Naive thymus-derived CD4-positive, alpha-beta T cell (primary cell): ENCODE measurements at places on chromosomes 12 and 14. TPM values are rescaled to one million over a fixed set of nuclear protein-coding genes. Genes with fewer than 3 reads are reported as not detected.

DNA sequence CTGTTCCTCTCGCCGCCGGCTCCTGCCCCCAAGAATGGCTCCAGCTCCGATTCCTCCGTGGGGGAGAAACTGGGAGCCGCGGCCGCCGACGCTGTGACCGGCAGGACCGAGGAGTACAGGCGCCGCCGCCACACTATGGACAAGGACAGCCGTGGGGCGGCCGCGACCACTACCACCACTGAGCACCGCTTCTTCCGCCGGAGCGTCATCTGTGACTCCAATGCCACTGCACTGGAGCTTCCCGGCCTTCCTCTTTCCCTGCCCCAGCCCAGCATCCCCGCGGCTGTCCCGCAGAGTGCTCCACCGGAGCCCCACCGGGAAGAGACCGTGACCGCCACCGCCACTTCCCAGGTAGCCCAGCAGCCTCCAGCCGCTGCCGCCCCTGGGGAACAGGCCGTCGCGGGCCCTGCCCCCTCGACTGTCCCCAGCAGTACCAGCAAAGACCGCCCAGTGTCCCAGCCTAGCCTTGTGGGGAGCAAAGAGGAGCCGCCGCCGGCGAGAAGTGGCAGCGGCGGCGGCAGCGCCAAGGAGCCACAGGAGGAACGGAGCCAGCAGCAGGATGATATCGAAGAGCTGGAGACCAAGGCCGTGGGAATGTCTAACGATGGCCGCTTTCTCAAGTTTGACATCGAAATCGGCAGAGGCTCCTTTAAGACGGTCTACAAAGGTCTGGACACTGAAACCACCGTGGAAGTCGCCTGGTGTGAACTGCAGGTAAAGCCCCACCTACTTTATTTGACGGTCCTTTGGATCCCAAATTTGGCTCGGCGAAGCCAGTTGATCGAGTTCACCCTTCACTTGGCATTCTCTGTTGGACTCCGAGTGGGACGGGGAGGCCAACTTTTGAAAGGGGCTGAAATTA is 1.5 kb downstream of the WNK1 start:
- H3K27me3 ChIP-seq: no peaks in the 10 kb centered on the region
- peak overlapping the region; percentile 69 for H3K4me3 ChIP-seq
- DNase-seq: peak; percentile 61
- H3K27ac ChIP-seq: peak overlapping the region; percentile 98
- peaks cover 11% of the 10 kb centered on the region for H3K36me3 ChIP-seq

DNA sequence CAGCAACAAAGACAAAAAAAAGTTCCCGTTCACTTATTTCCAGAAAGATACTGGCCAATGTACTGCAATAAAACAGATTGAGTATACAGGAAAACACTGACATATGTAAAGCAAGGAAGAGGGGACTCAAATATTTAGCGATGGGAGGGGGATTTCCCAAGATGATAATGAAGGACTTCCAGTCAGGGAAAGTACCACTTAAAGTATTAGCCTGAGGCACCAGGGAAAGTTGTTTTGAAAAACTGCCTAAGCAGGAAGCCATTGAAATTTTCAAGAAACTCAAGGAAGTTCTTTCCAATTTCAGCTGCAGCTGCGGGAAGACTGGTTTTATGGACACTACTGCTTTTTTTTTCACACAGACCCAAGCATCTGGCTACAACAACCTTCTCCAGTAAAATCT is 1007.4 kb upstream of the NOVA1 start:
- H3K36me3 ChIP-seq: no peaks in the 10 kb centered on the region
- no peaks in the 10 kb centered on the region for H3K4me1 ChIP-seq
- no peak overlapping the region for H3K4me3 ChIP-seq
- H3K27ac ChIP-seq: no peak overlapping the region
- no peak for DNase-seq
- H3K27me3 ChIP-seq: no peaks in the 10 kb centered on the region

DNA sequence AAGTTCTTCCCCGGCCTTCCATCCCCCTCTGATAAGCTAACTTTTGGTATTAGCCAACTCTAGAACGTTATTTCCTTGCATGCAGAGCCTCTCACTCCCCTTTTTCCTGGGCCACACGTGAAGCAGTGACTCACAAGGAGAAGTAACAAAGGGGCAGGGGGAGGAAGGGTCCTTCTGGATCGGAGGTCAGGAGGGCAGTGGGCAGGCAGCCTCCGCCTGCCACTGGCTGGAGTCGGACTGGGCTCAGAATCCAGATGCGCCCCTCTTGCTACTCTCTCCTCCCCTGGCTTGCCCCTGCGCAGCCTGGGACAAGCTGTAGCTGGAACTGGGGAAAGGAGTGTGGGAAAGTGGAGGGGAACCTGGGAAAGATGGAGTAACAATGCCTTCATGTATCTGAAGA is 55.0 kb downstream of the TPCN1 start:
- H3K36me3 ChIP-seq: peaks cover 78% of the 10 kb centered on the region
- no peaks in the 10 kb centered on the region for H3K27me3 ChIP-seq
- no peak overlapping the region for H3K4me3 ChIP-seq

GRCh38 chr14:68947802-68948201 is 31.3 kb downstream of the ACTN1 start:
- DNase-seq: no peak
- no peak overlapping the region for H3K4me3 ChIP-seq
- H3K4me1 ChIP-seq: peaks cover 73% of the 10 kb centered on the region
- H3K27ac ChIP-seq: peak overlapping the region; percentile 46

GRCh38 chr12:113221997-113222729 is 899 bp downstream of the TPCN1 start:
- H3K4me3 ChIP-seq: peak overlapping the region; percentile 70
- peak; percentile 49 for DNase-seq
- peak overlapping the region; percentile 83 for H3K27ac ChIP-seq
- peaks cover 17% of the 10 kb centered on the region for H3K4me1 ChIP-seq
- H3K27me3 ChIP-seq: no peaks in the 10 kb centered on the region

- peaks cover 24% of the 10 kb centered on the region for H3K4me1 ChIP-seq
- DNase-seq: peak; percentile 76
- H3K4me3 ChIP-seq: peak overlapping the region; percentile 8
- no peaks in the 10 kb centered on the region for H3K27me3 ChIP-seq
- no peaks in the 10 kb centered on the region for H3K36me3 ChIP-seq
- H3K27ac ChIP-seq: peak overlapping the region; percentile 82
Measured at GRCh38 chr14:101707068-101707842, 54.3 kb upstream of the PPP2R5C start.

DNA sequence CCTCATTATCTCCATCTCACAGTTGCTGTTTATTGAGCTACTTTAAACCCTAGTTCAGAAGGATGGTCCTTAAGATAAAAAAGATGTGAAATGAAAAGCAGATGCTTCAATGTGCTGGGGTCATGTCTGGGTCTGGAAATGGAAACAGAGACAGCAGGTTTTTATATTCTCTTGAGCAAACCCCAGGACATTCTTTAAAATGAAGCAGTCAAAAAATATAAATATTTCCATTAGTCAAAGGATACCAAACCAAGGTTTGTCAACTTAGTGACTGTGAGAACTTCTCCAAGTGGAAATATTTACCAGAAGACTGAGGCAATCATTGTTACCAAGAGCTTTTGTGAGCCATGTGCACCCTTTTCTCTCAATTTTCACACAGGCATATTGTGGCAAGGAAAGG is 102.5 kb upstream of the DIO2 start:
- DNase-seq: no peak
- H3K27me3 ChIP-seq: no peaks in the 10 kb centered on the region
- H3K36me3 ChIP-seq: no peaks in the 10 kb centered on the region
- no peak overlapping the region for H3K4me3 ChIP-seq
- H3K4me1 ChIP-seq: no peaks in the 10 kb centered on the region

DNA sequence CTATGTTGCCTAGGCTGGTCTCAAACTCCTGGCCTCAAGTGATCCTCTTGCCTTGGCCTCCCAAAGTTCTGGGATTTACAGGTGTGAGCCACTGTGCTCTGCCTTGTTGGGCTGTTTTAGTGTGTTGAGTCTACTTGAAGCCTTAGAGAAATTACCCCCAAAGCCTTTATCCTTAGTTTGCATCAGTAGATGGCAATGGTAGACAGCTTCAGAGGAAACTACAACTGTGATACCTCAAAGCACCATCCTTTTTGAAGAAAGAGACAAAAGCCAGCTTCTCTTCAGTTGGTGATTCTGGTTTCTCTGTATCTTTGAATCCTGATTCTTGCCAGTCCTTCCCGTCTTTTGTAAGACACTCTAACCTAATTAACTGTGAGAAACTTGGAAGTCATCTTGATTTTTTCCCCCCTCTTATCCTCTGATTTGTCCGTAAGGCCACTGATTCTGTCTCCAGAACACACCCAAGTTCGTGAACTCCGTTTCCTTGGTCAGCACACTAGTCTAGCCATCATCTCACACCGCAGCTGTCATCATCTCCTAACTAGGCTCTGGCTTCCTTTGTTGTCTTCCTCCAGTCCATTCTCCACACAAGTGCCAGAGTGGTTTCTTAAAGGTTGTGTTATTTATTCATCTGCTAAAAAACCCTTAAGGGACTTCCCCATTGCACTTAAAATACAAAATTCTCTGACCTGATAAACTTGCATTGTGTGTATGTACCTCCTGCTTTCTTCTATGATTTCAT is 20.2 kb downstream of the ATP2A2 start:
- H3K36me3 ChIP-seq: no peaks in the 10 kb centered on the region
- peak overlapping the region; percentile 40 for H3K27ac ChIP-seq
- H3K4me3 ChIP-seq: no peak overlapping the region
- peaks cover 8% of the 10 kb centered on the region for H3K4me1 ChIP-seq
- no peaks in the 10 kb centered on the region for H3K27me3 ChIP-seq

- H3K4me1 ChIP-seq: no peaks in the 10 kb centered on the region
- no peak overlapping the region for H3K27ac ChIP-seq
- H3K36me3 ChIP-seq: no peaks in the 10 kb centered on the region
Measured at GRCh38 chr12:2384533-2385351, 332.0 kb downstream of the CACNA1C start.

DNA sequence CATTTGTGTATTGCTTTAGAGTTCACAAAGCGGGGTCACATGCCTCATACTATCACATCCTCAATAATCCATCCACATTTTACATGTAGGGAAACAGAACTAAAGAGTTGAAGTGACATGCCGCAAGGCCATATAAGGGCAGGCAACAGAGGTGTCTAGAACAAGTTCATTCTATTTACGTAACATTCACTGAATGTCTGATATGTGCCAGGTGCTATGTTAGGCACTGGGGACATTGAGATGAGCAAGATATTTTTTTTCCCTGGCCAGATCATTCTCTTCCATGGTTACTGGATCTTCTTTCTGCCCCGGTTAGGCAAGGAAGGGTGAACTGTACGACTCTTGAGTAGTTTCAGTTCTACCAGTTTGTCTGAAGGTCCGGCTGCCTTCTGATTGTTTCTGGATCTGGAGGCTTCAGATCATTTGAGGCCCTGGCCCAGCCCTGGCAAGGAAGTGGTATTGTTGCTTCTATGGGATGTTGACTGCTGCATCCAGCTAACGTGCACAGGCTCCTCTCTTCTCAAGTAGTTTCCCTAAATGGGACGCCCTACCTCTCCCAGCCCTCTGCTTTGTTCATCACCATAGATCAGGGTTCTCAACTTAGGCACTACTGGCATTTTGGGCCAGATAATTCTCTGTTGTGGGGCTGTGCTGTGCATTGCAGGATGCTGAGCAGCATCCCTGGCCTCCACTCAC is 12.1 kb downstream of the GPATCH2L start:
- H3K4me3 ChIP-seq: no peak overlapping the region
- H3K27ac ChIP-seq: no peak overlapping the region
- H3K36me3 ChIP-seq: peaks cover 19% of the 10 kb centered on the region
- no peaks in the 10 kb centered on the region for H3K27me3 ChIP-seq

DNA sequence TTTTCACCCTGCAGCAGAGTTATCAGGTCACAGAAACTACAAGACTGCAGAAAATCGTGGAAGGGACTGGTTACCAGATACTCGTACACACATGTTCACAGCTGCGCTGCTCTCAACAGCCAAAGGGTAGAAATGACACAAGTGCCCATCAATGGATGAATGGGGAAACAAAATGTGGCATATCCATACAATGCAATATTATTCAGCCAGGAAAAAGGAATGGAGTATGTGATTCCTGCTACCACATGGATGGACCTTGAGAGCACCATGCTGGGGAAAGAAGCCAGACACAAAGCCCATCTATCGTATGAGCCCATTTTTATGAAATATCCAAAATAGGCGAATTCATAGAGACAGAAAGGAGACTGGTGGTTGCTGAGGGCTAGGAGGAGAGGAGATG is 1.7 kb upstream of the RIMBP2 start:
- no peak for DNase-seq
- H3K4me1 ChIP-seq: no peaks in the 10 kb centered on the region
- H3K27ac ChIP-seq: no peak overlapping the region
- no peak overlapping the region for H3K4me3 ChIP-seq
- no peaks in the 10 kb centered on the region for H3K36me3 ChIP-seq

DNA sequence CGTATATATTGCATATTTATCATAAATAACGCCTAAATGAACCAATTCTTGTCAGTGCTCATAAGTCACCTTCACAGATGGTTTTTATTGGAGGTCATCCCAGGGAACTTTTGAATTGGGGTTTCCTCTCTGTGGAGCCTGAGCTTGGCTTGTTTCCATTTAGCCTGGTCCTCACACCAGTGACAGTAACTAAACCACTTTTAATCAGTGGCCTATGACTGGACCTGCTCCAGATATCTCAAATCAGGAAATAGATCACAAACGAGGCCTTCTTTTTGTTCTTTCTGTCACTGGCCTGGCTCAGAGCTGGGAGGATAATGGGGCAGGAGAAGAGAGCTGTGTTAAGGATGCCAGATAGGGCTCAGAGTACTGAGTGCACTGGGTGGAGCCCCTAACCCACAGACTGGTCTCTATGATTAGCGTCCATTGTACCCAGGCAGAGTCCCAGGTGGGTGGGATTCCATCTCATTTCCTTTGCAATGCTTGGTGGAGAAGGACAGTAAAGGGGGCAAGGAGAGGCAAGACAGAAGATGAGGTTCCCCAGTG is 92.4 kb downstream of the NUAK1 start:
- DNase-seq: no peak
- H3K27ac ChIP-seq: no peak overlapping the region
- no peak overlapping the region for H3K4me3 ChIP-seq
- no peaks in the 10 kb centered on the region for H3K27me3 ChIP-seq

GRCh38 chr14:51735851-51736250 is 84.1 kb downstream of the FRMD6 start:
- no peaks in the 10 kb centered on the region for H3K4me1 ChIP-seq
- no peak overlapping the region for H3K27ac ChIP-seq
- no peaks in the 10 kb centered on the region for H3K36me3 ChIP-seq
- no peak for DNase-seq
- no peak overlapping the region for H3K4me3 ChIP-seq

- no peaks in the 10 kb centered on the region for H3K4me1 ChIP-seq
- H3K27me3 ChIP-seq: no peaks in the 10 kb centered on the region
- DNase-seq: no peak
- H3K27ac ChIP-seq: no peak overlapping the region
- no peaks in the 10 kb centered on the region for H3K36me3 ChIP-seq
Measured at GRCh38 chr12:93645702-93646101, 31.5 kb upstream of the CRADD start.

- H3K4me3 ChIP-seq: no peak overlapping the region
- no peaks in the 10 kb centered on the region for H3K36me3 ChIP-seq
- H3K27me3 ChIP-seq: no peaks in the 10 kb centered on the region
- no peak overlapping the region for H3K27ac ChIP-seq
- no peaks in the 10 kb centered on the region for H3K4me1 ChIP-seq
Measured at GRCh38 chr14:106538201-106538600, 1011.8 kb downstream of the TMEM121 start.

GRCh38 chr14:34340025-34340625 is 121.9 kb downstream of the SPTSSA start:
- no peaks in the 10 kb centered on the region for H3K4me1 ChIP-seq
- no peak for DNase-seq
- no peak overlapping the region for H3K4me3 ChIP-seq
- no peak overlapping the region for H3K27ac ChIP-seq
- no peaks in the 10 kb centered on the region for H3K36me3 ChIP-seq

TMEM132C gene
- not detected for total RNA-seq

IFNG-AS1 gene
- total RNA-seq: 2.4 TPM

PLXNC1 gene
- total RNA-seq: 12.2 TPM

NXPH4 gene
- not detected for total RNA-seq

CFAP54 gene
- 0.24 TPM for total RNA-seq

RBP5 gene
- 1.4 TPM for total RNA-seq

WASHC3 gene
- 51.0 TPM for total RNA-seq
